ENCODE measurements at places on chromosomes 3 and 15.

GRCh38 chr15:44490622-44491021 lies 46.3 kb upstream of the EIF3J start:
- DNase-seq, result no peak

DNA sequence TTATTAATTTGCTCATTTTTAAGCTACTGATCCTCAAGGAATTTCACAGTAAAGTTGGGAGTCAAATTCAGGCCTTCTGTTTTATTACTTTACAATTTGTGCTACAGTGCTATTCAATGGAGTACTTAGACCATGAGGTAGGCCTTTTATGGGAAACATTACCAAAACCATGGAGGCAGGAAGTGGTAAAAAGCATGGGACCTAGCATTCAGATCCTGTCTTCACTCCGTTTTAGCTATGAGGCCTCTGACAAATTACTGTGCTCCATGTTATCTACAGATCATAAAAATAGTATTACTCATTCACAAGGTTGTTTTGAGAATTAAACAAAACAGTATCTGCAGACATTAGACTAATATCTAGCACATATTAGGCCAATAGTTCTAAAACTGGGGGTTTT lies 140.6 kb upstream of the SLITRK3 start:
- no peak for DNase-seq

DNA sequence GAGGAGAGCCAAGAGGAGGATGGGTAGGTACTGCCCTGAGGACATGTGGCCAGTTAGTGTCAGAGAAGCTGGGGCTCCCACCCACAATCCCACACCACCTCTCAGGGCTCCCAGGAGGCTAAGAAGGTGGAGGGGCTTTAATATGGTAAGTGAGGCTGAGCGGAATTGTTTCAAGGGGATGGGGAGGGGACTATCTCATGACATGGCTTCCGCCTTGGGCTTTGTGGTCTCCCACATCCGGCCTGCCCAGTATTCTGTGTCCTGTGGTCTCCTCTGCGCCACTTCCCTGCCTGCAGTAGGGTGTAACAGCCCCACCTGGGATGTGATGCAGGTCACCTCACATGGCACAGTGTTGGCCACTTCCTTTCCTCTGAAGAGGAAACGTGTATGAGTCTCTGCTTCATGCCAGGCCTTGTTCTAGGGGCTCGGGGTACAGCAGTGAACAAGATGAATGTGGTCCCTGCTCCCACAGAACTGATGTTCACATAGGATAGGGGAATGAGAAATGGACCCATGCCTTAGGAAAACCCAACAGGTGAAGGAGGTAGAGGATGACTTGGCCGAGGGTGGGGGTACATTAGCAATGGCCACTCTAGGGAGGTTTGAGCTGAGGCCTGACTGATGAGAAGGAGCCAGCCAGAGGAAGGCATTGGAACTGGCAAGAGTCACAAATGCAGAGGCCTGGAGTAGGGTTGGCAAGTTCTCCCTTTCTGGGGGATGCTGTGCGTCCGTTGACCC lies 3.2 kb downstream of the NEIL1 start:
- no peak for DNase-seq

DNA sequence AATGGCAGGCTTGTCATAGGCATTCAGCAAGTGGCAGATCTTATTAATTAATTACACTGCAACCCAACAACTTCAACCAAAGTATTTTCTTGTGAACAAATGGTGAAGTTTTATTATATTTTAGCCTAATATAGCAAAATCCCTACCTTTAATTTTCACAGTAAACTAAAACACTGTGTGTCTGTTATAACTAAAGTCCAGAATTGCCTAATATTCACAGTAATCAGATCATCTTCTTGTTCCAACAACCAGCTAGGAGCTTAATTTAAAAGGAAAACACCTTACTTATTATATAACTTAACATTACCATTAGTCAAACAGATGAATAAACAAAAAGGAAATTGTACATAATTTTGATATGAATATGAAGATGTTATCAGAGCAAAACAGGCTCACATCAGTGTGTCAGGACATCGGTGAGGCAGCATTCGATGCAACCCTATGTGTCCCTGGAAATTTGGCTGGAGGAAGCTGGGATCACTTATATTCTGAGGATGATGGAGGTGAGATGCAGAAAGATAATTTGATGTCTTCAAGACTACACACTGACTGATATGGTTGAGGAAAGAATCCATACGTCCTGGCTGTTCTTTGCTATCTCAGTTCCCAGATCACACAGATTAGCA lies 189.3 kb upstream of the EIF1B start:
- DNase-seq, result no peak

DNA sequence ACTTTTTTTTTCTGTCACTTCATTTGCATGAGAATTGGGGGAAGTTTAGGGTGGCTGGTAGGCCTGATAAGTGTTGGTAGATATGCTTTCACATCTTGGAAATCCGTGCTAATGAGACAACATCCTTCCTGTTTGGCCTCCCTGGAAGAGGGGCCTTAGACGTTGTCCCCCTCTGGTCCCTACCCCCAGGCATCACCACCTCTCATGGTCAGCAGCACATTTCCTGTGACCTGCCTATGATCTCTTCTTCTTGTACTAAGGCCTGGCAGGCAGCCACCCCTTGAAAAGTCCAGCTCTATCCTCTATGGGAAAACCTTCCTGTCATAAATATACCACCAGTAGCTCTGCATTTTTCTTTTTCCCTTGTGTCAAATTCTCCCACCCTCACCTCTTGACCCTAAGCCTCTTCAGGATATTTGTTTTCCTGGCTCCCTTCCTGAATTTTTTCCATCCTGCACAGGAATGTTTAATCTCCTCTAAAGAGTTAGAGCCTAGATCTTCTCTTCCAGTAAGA lies 107.8 kb downstream of the SNRK start:
- DNase-seq, result no peak

GRCh38 chr15:65785151-65785550 lies 6.9 kb downstream of the DENND4A start:
- no peak for DNase-seq

DNA sequence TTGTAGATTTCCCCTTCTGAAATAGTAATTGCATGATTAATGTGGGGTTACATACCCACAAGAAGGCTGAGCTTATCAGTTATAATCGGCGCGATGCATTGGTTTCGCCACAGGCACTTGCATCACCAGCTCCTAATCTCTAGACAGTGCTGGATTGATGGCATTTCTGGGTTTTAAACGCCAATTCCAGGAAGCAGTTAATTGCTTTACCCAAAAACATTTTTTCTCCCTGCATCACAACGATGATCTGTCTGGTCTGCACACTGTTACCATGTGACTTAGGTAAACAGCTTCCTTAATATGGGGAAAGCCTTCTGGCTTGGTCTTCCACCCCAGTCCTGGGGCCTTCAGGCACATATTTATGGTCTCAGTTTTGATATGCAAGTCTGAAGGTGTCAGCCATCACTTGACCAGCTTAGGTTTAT lies 70.0 kb upstream of the HEG1 start:
- DNase-seq, result no peak

DNA sequence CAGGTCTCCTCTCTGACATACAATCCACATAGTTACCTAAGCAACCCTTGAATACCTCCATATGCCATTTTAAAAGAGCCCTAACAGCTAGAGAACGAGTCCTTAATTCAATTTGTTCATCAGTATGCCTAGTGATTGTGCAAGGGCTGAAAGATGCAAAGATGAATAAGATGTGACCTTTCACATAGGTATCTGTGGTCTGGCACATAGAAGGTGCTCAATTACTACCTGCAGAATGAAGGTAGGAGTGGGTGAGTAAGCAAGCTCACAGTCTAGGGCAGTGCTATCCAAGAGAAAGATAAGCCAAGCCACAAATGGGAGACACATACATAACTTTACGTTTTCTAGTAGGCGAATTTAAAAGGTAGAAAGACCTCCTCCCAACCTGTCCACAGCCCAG lies 157.9 kb downstream of the OSBPL10 start:
- DNase-seq, result no peak

DNA sequence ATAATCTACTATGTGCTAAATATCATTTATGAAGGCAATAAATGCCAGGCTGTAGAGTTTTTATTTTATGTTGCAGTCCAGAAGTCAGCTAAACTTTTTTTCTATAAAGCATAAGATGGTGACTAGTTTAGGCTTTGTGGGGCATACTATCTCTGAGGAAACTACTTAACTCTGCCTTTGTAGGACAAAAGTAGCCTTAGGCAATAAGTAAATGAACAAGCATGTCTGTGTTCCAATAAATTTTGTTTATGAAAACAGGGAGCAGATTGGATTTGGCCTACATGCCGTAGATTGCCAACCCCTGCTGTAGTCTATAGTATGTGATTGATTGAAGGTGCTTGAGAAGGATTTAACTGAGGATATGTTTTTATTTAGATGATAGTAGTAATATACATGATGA lies 502.5 kb upstream of the NAALADL2 start:
- DNase-seq, result no peak

DNA sequence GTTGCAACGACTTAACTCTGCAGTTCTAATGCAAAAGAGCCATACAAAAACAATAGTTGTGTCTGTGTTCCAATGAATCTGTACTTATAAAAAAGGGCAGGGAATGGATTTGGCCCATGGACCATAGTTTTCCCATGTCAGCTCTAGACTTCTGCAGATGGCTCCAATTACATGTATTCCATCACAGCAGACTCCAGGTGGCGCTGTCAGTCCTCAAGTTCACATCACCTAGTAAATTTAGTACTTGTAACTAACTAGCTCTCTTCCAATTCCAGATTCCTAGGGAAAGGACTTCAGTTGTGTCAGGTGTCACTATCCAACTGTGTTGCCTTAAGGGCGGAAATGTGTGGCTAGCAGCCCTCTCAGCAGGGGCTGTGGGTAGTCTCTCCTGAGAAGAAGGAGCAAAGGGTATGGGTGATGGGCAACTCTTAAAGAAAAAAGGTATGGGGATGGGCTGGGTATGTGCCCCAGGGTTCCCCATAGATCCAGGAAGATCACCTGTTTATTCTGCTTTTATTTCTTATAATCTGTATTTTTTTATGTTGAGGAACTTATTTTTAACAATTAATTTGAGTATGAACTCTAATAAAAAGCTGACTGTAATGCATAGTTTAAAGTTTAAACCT lies 36.2 kb downstream of the BBS4 start:
- DNase-seq, result no peak

- DNase-seq, result no peak
Observed at GRCh38 chr3:193660698-193661411, 67.8 kb downstream of the OPA1 start.

DNA sequence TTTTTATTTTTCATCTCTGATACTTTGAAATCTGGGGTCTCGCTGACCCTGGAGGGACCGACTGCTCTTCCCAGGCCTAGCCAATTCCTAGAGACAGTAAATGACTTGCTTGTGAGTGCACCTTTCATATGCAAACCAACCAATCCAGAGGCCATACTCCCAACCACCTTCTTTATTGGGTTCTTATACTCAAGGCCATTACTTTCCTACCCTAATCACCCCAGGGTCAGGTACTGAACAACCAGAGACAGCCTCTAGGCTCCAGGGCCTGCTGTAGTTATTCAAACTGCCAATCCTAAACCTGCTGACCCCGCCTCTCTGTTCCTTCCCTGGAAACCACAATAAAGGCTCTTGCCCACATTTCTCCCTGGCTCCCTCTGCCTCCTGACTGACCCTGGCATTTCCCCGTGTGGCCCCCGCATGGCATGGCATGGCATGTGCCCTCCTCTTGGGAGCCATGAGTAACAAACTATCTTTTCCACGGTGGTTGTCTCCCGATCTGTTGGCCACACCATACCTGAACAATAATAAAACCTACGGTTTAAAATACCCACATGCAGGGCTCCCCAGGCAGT lies 42.9 kb downstream of the ADCY5 start:
- no peak for DNase-seq

GRCh38 chr3:170997961-170998913 lies 28.3 kb downstream of the SLC2A2 start:
- no peak for DNase-seq

DNA sequence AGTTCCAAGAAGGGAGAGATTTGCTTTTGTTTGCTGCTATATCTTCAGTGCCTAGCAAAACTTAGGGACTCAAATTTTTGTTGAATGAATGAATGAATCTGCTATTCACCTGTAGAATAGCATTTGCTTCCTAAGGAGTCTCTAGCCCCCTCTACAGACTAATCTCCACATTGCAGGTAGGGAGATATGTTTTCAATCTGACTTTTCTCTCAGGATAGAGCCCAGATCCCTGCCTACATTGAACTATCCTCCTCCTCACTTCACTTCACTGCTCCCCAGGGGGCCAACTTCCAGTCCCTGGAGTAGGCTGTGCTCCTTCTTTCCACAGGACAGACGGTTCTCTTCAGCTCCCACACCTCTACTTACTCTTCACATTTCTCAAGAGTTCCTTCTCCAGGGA lies 81.9 kb upstream of the PTX3 start:
- no peak for DNase-seq

GRCh38 chr3:69091389-69092029 lies 6.8 kb downstream of the ARL6IP5 start:
- no peak for DNase-seq

GRCh38 chr3:122918576-122919290 lies 108.8 kb downstream of the SEMA5B start:
- DNase-seq, result no peak

- DNase-seq, result no peak
Observed at GRCh38 chr3:134132961-134133360, 103.2 kb upstream of the SLCO2A1 start.

DNA sequence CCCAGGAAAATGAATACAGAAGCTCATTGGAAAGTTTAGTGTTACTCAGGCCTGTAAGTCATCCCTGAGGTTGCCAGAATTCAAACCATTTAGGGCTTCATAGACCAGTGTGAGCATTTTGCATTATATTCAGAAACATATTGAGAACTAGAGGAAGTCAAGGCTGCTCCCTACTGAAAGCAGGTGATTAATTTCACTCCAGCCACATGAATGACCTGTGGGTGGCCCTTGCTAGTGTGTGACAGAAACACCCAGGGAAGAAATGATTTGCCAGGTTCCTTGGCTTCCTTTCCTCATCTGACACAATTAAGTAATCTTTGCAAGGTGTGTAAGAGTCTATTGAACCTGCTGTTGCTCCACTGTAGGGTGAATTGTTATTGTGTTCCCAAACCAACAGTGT lies 61.8 kb downstream of the GAP43 start:
- DNase-seq, result no peak

DNA sequence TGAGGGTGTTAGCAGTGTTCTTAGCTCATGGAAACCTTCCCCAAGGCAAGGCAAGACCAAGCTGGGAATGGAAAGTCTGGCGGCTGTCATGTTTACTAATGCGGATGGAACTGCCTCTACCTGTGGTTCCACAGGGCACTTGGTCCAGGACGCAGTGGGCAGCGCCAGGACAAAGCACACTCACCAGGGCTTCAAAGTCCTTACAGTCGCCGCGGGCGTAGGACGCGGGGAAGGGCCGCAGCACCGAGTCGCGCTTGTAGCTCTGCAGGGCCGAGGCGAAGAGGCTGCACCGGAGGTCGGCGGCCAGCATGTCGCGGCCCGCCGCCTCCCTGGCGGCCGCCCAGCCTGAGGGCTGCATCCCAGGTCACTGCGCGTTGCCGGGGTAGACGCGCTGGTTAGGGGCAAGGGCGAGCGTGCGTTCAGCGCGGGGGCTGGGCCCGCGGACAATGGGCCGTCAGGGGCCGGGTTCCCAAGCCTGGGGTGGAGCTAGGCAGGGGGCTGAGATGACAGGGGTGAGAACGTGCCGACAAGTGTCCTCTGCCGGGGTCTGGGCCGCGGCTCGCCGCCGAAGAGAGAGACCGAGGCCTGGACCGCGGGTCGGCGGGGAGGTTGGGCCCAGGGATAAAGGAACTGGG lies 497 bp downstream of the PARP16 start:
- no peak for DNase-seq

GRCh38 chr3:24135280-24135679 lies 190.2 kb downstream of the NR1D2 start:
- no peak for DNase-seq

All from cerebellar nuclear complex (tissue), 1 donor.